ENCODE measurements at places on chromosomes 3 and 15. TPM values are rescaled to one million over a fixed set of nuclear protein-coding genes. Genes with fewer than 3 reads are reported as not detected.

Gene LINGO1
- total RNA-seq, result 0.18 TPM

Gene ZCWPW2
- 0.18 TPM for total RNA-seq

Gene LMAN1L
- not detected for total RNA-seq

Gene PCLAF
- 8.5 TPM for total RNA-seq

Gene TBC1D5
- total RNA-seq, result 67.7 TPM

Gene CFAP92
- 1.0 TPM for total RNA-seq

- no peak for DNase-seq
Observed at GRCh38 chr15:32003558-32003957, 26.8 kb upstream of the CHRNA7 start.

- DNase-seq, result no peak
Observed at GRCh38 chr15:60005352-60006202, 1.5 kb downstream of the FOXB1 start.

DNA sequence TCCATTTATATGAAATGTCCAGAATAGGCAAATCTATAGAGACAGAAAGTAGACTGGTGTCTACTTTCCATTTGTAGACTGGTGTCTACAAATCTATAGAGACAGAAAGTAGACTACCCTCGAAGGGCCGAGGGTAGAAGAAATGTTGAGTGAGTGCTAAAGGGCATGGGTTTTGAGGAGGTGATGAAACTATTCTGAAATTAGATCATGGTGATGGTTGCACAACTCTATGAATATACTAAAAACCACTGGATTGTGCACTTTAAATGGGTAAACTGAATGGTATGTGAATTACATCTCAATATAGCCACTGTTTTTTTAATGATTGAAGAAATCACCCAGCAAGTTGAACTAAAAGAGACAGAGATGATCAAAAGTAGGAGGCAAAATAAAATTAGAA lies 27.9 kb downstream of the TP53BP1 start:
- no peak for DNase-seq

- DNase-seq, result no peak
Observed at GRCh38 chr3:43733459-43734384, 43.0 kb downstream of the ABHD5 start.

GRCh38 chr3:101809178-101810021 lies 30.4 kb downstream of the NXPE3 start:
- peak; percentile 44 for DNase-seq

DNA sequence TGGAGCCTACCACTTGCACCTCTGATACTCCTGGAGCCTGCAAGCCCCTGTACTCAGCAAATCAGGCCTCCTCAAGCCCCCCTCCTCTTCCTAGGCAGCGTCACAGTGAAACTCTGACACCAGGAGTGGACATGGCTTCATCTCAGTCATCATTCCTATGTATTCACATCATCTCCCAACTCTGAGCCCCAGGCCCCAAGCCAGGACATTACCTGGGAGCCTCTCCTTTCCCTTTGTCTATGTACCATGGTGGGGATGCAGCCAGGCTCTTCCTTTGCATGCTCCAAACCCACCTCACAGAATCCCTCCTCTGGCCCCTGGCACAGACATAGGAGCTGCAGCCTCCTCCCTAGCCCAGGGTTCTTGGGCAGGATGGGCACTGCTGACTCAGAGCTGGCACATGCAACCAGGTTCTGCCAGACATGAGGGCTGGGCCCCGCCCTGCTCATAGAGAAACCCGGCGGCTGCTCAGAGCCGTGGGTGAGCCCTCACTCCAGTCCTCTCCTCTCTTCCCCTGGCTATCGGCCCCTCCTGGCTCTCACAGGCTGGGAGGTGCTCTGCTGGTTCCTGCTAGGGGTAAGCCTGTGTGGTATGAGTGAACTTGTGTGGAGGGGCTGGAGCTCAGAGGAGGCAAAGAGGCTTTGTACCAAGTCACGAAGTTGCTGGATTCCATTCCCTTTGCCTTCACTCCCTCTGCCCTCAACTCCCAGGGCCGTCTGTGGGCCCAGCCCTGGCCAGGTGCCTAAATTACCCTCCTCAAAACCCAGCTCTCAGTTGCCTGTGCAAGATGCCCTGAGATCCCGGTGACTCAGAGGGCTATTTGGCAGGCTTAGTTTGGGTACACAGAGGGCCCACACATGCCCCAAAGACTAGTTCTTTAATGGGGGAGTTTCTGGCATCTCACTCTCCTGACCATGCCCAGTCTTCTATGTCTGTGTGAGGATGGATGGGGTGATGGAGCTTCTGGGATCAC lies 1.9 kb upstream of the PLCD1 start:
- DNase-seq, result no peak

DNA sequence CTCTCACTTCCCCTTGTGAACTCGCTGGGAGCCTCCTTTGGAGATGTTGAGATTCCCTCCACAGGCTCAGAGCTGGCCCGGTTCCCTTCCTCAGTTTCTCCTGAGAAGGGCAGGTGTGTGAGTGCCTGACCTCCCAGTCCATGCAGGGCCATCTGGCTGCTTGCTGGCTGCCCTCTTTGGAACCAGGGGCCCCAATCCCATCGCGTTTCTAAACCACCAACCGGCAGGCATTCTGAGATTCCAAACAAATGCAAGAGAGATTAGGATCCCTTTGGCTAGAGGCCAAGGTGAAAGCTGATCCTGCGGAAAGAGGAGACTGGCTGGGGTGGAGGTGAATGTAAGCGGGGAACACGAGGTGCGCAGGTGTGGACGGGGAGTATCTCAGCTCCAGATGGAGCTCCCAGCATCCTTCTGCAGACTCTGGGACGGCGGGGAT lies 2.9 kb upstream of the PRRT3 start:
- no peak for DNase-seq

- no peak for DNase-seq
Observed at GRCh38 chr15:90408657-90409056, 20.6 kb downstream of the IQGAP1 start.

DNA sequence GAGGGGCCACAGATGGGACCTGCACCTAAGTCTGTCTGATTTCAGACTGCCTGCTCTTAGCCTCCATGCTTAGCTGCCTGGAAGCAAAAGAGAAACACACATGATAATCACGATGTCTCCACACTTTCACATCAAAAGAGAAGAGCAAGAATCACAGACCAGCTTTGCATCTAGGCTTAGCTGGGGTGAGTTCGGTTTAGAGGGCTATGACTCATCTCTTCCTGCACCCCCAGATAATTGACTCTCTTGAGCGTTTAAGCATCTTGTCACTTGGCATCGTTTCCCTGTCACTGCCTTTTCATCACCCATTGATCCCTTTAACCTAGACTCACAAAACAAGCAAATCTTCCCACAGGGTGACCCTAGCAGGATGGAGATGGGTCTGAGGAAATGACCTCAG lies 124.0 kb downstream of the NTRK3 start:
- DNase-seq, result no peak

DNA sequence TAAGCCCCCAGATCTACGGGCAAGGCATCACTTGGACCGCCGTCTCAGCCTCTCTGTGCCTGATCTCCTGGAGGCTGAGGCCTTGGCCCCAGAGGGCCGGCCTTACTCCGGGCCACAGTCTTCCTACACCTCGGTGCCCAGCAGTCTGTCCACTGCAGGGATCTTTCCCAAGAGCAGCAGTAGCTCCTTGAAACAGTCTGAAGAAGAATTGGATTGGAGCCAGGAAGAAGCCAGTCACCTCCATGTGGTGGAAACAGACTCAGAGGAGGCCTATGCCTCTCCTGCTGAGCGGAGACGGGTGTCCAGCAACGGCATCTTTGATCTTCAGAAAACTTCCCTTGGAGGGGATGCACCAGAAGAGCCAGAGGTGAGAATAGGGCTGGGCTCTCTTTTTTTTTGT lies 67.0 kb downstream of the MCTP2 start:
- DNase-seq, result no peak

DNA sequence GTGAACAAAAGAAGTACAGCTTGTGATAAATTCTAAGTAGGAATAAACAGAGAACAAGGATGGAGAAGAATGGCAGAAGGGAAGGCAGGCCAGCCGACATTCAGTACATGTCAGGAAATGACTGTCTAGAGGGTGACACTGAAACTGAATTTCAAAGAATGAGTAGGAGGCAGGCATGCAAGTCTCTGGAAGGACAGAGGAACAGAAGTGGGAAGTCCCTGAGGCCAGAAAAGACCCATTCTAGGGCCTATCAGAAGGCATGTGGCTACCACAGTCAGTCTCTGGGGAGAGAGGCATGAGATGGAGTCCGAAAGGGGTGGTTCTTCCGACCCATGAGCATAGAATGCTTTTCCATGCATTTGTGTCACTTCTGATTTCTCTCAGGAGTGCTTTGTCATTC lies 243.5 kb upstream of the UBE2E2 start:
- DNase-seq, result no peak

- no peak for DNase-seq
Observed at GRCh38 chr3:49422379-49423248, at the start of gene AMT. AMT (minus strand) TSS chr3:49422473; CDS start chr3:49422450, 23 bp downstream.

GRCh38 chr3:133799794-133800585 lies 5.6 kb upstream of the SRPRB start:
- no peak for DNase-seq

All from glomerular endothelial cell (primary cell).